ENCODE measurements at places on chromosomes 12 and 14.

DNA sequence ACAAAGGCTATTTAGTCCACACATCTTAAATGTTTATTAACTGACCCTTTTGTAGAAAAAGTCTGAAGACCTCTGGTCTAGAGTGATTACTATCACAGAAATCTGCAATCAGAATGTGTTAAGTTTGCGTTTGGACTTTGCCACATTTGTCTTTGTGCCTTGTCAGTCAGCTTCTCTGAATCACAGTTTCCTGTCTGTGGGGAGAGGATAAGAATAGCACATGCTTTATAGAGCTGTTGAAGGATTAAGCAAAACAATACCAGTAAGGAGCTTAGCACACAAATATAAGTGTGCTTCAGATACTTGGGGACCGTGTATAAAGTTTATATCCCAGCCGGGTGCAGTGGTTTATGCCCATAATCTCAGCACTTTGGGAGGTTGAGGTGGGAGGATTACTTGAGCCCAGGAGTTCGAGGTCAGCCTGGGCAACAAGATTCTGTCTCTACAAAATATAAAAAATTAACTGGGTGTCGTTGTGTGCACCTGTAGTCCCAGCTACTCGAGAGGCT lies 63.0 kb upstream of the BTG1 start:
- no peak for DNase-seq

- DNase-seq, result no peak
Measured at GRCh38 chr12:52313461-52313860, 7.7 kb downstream of the KRT83 start.

DNA sequence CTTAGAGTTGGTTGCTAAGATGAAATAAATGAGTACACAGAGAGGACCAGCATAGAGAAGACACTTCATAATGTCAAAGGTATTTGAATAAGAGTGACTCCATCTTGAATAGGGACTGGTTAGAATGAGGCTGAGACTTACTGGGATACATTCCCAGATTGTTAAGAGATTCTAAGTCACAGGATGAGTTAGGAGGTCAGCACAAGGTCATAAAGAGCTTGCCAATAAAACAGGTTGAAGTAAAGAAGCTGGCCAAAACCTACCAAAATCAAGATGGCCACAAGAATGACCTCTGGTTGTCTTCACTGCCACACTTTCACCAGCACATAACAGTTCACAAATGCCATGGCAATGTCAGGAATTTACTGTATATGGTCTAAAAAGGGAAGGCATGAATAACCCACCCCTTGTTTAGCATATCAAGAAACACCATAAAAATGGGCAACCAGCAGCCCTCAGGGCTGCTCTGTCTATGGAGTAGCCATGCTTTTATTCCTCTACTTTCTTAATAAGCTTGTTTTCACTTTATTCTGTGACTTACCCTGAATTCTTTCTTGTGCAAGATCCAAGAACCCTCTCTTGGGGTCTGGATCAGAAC lies 8.3 kb upstream of the SERPINA1 start:
- no peak for DNase-seq

DNA sequence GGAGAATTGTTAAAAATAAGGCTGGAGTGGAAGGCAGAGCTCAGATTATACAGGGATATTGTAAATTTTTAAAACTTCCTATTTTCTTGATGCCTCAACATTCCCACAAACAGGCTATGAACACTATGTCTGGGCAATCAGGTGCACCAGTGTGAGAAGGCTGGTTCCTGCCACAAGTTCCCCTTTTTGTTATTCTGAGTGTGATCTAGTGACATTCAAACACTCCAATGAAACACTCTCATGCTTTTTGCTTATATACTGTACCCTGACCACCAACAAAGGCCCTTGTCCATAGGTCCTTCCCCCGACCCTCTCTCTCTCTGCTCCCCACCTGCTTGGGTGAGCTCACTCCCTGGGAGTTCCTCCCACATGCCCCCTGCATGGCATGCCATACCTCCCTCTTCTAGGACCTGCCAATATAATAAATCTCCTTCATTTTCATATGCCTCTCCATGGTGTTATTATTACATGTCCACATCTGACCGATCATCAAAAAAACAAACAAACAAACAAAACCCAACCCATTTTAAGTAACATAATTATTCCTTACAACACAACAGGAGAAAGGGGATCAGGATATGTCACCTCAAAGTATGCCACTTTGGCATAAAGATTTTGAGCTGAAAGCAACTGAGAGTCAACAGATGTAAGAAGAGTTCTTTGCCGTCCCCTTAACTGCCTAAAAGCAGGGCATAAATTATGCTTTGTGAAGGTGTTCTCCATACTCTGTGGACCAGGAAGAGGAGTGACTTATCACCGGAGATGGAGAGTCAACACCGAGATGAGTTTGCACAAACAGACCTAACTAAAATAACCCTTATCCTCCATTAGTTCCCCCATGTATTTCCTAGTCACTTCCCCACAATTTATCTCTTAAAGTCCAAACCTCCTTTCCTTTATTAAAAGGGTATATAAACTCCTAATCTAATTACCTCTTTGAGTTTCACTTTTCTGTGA lies 42.5 kb upstream of the CATSPERB start:
- no peak for DNase-seq

- no peak for DNase-seq
Measured at GRCh38 chr14:22497671-22498093, 91.3 kb downstream of the DAD1 start.

GRCh38 chr14:103100281-103101121 lies 6.0 kb downstream of the EXOC3L4 start:
- DNase-seq, result no peak

- no peak for DNase-seq
Measured at GRCh38 chr14:28294834-28295440, 471.6 kb upstream of the FOXG1 start.

DNA sequence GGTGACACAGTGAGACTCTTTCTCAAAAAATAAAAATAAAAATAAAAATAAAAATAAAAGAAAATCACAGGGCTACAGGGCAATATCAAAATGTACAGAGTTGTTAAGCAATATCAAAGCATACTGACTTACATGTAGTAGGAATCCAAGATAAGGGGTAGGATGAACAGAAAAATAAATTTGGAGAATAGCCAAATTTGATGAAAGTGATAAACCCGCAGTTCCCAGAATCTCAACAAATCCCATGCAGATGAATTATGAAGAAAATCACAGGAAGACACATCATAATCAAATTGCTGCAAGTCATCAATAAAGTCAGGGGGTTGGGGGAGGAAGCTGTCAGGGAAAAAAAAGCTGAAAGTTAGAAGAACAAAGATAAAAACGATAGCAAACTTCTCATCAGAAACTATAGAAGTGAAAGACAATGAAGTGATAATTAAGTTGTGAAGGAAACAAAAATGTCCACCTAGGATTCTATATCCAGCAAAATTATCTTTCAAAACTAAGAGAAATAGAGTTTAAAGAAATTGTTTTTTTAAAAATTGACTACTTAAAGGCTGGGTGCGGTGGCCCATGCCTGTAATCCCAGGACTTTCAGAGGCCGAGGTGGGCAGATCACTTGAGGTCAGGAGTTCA lies 15.4 kb downstream of the DDHD1 start:
- DNase-seq, result no peak

GRCh38 chr12:105748806-105749600 lies 389.8 kb downstream of the NUAK1 start:
- DNase-seq, result no peak

All from gastrocnemius medialis (tissue), 4 donors.